ENCODE measurements at places on chromosomes 13 and 19. TPM values are rescaled to one million over a fixed set of nuclear protein-coding genes. Genes with fewer than 3 reads are reported as not detected.

- no peaks in the 10 kb centered on the region for H3K36me3 ChIP-seq
- DNase-seq, result no peak
- H3K4me3 ChIP-seq, result no peak overlapping the region
- H3K27ac ChIP-seq, result no peak overlapping the region
- H3K27me3 ChIP-seq, result peaks cover 34% of the 10 kb centered on the region
- peaks cover 13% of the 10 kb centered on the region for H3K4me1 ChIP-seq
Observed at GRCh38 chr13:80338781-80339562, 2.0 kb downstream of the SPRY2 start.

- no peak overlapping the region for H3K4me3 ChIP-seq
- peaks cover 45% of the 10 kb centered on the region for H3K27me3 ChIP-seq
- DNase-seq, result no peak
- peaks cover 21% of the 10 kb centered on the region for H3K4me1 ChIP-seq
Observed at GRCh38 chr19:8340341-8341096, 2.5 kb downstream of the KANK3 start.

FAM124A gene
- total RNA-seq, result not detected

IER2 gene
- 167 TPM for total RNA-seq

DNA sequence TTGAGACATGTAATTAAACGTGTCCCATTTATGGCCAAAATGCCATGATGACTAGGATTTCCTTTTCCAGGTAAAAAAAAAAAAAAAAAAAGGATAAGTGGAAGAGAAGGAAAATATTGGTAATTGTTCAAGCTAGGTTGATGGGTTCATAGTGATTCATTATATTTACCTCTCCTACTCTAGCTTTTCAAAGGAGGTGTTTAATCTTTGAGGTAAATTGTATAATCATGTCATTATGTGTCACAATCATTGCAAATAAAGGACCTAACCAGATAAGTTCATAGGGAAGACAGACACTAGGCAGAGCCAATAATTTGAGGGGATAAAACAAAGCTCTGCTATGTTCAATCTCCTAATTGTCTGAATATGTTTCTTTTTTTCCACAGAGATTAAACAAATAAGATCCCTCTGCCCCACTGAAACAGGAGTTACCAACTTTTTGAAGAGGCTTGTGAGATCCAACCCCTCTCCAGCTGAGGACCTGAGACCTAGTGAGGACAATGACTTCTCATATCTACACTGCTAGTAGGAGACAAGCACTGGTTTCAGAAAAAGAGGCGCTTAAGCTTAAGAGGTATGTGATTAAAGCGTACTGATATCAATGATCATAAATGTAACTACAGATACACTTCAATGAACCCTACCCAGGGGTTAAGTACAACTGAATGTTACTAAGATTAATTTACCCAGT lies 61.4 kb downstream of the USP12 start:
- DNase-seq, result no peak
- peaks cover 4% of the 10 kb centered on the region for H3K4me1 ChIP-seq
- H3K36me3 ChIP-seq, result peaks cover 19% of the 10 kb centered on the region
- no peaks in the 10 kb centered on the region for H3K27me3 ChIP-seq
